ENCODE measurements at places on chromosomes 3 and 15. TPM values are rescaled to one million over a fixed set of nuclear protein-coding genes. Genes with fewer than 3 reads are reported as not detected.

GOLGA6L4 gene
- total RNA-seq: 3.5 TPM

REC114 gene
- total RNA-seq: not detected

RBPMS2 gene
- 2.9 TPM for total RNA-seq

BTLA gene
- not detected for total RNA-seq

KBTBD12 gene
- not detected for total RNA-seq

ZNF660 gene
- 5.2 TPM for total RNA-seq

HDC gene
- total RNA-seq: not detected

EID1 gene
- total RNA-seq: 243 TPM

CPLX3 gene
- total RNA-seq: not detected

THRB gene
- 11.1 TPM for total RNA-seq

GADL1 gene
- total RNA-seq: not detected

ALG1L2 gene
- total RNA-seq: not detected

XIRP1 gene
- total RNA-seq: not detected

GHRL gene
- 0.56 TPM for total RNA-seq

TM2D3 gene
- total RNA-seq: 54.8 TPM

DNA sequence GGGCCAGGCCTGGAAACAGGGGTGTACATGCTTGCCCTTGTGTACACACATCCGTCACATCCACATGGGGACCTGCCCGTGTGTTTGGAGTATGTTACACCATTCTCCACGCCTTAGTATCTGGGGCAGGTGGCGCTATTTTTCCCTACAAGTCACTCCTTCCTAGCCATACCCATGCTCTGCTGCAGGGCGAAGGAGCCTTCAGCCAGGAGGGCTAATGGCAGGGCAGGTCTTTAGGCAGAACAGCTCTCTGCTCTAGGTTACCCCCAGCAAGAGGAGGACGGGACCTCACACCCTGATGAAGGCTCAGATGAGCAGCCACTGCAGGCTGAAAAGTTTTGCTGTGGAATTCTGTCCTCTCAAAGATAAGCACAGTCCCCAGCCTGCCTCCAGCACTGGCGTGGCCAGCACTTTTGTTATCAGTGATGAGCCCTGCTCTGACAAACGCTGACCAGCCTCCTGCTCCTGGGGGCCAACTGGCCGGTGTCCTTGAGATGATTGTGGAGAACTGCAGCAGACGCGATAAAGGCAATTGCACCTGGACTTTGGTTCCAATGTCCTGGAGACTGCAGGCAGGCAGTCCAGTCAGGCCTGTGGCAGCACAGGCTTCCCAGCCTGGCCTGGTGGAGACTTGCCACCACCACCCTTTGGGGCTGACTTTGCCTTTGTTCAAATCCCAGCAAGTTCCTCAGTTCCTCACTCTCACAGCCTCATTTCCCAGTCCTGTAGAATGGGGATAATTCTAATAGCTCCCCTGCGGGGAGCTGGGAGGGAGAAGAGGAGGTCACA, 19.8 kb upstream of the PIGZ start:
- no peak for DNase-seq

DNA sequence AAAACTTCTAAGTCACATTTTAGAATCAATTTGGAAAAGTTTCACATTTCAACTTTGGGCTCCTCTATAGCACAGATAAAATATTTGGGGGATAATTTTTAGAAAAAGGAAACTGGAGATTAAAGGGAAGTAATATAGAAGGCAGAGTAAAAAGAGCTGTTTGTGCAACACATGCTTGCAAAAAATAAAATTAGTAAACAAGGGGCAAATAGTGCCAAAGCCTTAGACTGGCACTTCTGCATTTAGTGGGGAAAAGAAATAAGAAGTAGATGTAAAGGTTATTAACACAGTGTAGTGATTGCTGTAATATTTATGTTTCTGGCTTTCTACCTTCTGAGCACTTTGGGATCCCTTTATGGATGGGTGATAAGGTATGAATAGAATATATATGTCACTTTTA, 246.6 kb downstream of the CBLB start:
- DNase-seq: no peak

DNA sequence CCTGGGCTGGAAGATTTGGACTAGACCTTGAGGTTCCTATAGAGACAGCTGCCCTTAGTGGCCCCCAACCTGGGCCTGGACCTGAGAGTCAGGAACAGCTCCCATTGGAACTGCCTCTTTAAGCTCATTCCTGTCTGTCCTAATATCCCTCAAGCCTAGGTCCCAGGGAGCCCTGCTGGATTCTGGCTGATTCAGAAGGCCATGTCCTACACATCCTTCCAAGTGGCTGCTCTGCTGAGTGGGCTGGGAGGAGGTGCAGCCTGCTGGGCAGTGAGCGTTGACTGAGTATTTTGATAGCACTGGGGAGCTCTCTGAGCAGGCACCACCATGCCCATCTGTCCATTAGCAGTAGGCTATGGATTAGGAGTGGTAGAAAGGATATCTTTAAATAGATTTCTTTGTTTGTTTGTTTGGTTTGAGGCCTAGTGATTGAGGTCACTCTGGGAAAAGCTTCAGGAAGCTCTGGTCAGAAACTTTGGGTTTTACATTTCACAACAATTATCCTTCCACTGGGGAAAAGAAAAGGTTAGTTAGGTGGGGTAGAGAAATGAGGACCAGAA, 54.6 kb upstream of the ATOSA start:
- peak; percentile 75 for DNase-seq

GRCh38 chr15:74124759-74125158, 5.6 kb upstream of the ISLR2 start:
- no peak for DNase-seq

- no peak for DNase-seq
Measured at GRCh38 chr3:75129101-75129500, 514.6 kb upstream of the CNTN3 start.

DNA sequence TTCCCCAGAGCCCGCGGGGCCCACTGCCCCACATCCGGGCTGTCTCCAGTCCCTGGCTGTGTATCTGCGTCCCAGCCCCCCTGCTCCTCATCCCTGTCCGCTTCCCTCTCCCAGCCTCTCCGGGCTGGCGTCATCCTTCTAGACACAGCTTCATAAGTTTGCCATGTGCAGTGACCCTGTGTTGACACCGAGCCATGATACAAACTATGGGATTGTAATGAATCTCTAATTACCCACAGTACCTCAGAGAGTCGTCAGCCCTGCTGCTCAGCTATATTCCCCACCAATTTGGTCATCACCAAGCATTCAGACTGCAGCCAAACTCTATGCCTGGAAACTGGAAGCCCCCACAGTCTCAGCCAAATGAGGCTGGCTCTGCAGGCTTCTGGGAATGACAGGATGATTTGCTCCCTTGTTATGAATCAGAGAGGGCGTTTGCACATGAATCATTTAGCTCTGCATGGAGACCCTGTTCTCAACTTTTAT, 466.1 kb upstream of the ATP11B start:
- DNase-seq: no peak

DNA sequence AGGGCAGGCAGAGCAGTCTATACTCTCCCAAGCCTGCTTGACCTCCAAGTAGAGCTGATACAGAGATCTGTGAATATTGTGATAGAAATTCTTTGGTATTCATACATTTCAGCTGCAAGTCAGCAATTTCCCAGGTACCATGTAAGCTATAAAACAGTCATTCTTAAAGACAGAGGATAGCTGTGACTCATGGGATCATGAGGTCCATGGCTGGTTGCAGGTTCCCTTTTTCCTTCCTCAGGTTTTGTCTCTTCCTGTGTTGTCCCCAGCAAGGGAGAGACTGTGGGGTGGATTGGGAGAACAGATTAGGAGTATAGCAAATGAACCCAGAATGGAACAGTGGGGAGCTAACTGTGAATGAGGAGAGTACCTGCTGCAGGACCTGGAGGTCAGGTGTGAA, 5.4 kb upstream of the P4HTM start:
- no peak for DNase-seq

DNA sequence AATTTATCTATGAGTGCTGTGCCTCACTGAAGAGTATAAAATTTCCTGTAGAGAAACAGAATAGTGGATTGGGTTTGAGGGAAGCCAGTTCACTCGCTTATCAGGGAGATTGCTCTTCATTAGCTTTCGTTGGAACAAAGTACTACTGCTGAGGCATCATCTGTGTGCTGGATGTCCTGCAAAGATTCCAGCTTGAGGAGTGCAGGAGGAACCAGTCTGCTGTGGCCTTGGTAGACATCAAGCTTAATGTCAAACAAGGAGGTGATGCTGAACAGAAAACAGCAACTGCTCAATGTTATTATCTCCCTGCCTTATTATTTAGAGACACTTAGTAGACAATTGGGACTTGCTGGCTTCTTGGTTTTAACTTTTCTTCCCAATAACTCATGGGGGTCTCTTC, 297.5 kb upstream of the DPH6 start:
- no peak for DNase-seq

DNA sequence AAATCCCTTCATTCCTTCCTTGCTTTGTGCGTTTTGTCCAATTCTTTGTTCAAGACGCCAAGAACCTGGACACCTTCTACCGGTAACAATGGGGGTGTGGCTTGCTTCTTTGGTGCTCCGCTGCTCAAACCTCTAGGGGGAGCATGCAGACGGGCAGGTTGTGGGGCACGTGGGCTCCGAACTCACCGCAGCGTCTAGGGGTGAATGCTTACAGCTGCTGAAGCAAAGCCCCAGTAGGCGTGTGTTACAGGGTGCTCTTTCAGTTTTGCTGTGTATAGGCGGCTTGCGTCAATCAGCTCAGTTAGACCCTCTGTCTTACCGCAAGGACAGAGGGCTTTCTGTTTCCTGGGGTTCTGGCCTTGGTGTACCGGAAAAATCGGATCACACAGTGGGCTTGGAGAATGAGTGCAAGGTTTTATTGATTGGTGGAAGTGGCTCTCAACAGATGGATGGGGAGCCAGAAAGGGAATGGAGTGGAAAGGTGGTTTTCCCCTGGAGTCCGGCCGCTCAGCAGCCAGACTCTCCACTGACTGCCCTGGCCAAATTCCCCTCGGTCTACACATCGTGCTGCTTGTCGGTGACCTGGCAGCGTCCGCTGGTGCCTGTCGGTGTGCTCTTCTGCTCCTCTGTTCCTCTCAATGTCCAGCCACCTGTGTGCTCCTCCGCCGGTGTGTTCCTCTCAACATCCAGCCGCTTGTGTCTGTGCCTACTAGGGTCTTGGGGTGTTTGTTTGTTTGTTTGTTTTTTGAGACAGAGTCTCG, 1.2 kb upstream of the LRRC34 start:
- peak; percentile 37 for DNase-seq

DNA sequence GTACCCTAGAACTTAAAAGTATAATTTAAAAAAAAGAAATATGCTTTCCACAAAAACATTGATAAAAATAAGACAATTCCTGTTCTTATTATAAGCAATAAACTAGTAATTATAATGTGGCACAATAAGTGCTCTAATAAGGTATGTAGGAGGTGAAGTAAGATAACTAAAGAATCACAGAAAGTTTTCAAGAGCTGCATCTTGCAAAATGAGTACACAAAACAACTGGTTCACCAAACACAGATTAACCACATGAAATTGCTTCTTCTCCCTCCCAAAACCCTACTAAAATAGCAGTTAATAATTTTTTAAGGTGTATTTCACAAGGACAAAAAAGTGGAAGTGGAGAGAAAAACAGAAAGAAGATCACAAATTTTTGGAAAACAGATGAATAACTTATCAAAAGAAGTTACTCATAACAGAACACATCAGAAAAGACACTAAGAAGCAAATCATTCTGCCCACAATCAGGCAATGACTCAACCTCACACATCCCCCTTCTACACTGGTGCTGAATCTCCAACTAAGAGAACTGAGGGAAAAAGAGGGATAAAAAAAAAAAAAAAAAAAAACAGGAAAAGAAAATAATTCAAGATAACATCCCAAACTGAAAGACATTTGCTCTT, 64.2 kb downstream of the TBC1D5 start:
- DNase-seq: no peak

GRCh38 chr15:90191794-90192509, 9.2 kb upstream of the SEMA4B start:
- DNase-seq: peak; percentile 99

DNA sequence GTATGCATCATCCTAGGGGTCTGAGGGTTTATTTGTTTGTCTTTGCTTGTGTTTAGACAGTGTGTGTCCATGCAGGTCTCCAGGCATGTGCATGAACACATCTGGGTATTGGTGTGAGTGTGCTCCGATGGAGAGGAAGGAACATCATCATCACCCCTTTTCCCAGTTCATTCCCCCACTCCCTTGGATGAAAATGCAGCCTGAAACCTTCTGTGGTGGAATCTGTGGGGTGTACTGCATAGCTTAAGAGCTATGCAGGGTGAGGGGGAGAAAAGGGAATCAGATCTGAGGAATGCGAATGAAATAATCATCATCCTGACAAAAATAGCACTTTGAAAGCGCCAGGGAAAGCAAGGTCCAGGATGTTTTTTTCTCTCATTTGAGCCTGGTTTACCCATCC, 520.1 kb downstream of the NTRK3 start:
- DNase-seq: no peak

DNA sequence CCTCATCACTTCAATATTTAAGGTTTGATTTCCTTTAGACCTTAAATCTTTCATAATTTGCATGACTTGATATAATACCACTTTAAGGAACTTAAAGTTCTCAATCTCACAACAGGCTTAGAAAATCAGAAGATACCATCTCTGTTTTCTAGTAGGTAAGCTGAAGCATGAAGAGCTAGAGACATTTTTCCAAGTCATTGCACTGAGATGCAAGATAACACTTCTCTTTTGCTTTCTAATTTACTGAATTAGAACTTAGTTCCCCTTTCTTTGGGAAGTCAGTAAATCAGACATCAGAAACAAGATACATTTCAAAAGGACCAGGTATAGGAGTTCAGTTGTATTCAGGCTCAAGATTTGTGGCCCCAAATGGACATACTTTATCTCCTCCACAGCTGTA, 79.7 kb downstream of the DZIP3 start:
- no peak for DNase-seq

DNA sequence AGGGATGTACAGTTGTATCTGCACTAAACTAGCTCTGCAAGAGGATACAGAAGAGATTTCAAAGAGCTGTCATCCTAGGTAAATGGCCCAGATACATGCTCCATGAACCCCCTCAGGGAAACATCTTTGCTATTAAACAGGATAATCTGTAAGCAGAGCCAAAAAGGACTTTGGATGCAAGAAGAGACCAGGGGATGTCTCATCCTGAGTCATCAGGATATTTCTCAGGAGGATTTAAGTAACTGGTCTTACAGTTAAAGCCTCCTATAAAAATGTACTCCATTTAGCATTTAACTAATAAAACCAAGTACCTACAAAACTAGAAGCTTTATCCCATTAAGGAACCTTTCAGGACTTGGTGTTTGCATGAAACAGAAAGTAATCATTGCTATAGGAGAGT, 48.2 kb upstream of the PHLDB2 start:
- DNase-seq: no peak

DNA sequence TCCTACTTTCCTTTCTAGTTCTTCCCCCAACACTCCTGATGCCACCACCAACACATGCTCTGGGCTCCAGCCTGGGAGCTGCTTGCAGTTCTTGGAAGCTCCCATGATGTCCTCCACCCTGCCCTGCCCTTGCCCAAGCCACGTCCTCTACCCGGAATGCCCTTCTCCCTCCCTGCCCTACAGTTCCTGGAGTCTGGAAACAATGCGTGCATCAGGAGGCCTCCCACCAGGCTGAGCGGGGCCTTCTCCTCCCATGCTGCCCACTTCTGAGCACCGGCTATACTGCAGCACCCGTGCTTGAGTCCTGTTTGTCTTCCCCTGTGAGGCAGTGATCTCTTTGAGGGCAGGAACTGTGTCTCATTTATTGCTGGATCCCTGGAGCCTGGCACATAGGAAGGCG, 44.6 kb downstream of the DGKG start:
- DNase-seq: no peak

GRCh38 chr3:8438507-8439079, 63.0 kb upstream of the LMCD1 start:
- no peak for DNase-seq

GRCh38 chr3:50321336-50322114, 1.0 kb downstream of the HYAL2 start:
- DNase-seq: peak; percentile 94

- DNase-seq: no peak
Measured at GRCh38 chr3:8313560-8314267, 187.9 kb upstream of the LMCD1 start.
